ENCODE measurements at places on chromosomes 1 and 21.

DNA sequence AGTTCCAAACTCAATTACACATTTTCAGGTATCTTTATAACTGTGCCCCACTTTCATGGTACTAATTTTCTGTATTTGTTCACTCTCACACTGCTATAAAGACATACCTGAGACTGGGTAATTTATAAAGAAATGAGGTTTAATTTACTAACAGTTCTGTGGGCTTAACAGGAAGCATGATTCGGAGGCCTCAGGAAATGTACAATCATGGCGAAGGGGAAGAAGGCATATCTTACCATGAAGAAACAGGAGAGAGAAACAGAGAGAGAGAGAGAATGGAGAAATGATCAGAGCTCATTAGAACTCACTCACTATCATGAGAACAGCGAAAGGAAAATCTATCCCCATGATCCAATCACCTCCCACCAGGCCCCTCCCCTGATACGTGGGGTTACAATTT lies 874.1 kb upstream of the B3GALT2 start:
- no peak for DNase-seq

GRCh38 chr1:32865639-32866405 lies 4.9 kb downstream of the FNDC5 start:
- DNase-seq: no peak

GRCh38 chr1:240008298-240008697 lies 83.4 kb upstream of the FMN2 start:
- DNase-seq: no peak

- DNase-seq: no peak
These were observed 29.1 kb upstream of the JUN start for GRCh38 chr1:58812926-58813325.

- DNase-seq: no peak
These were observed 36.5 kb upstream of the KCNJ15 start for GRCh38 chr21:38220270-38220737.

GRCh38 chr1:102219463-102219862 lies 222.7 kb upstream of the OLFM3 start:
- DNase-seq: no peak

- no peak for DNase-seq
These were observed 1.2 kb downstream of the MFN2 start for GRCh38 chr1:11981378-11982009.

DNA sequence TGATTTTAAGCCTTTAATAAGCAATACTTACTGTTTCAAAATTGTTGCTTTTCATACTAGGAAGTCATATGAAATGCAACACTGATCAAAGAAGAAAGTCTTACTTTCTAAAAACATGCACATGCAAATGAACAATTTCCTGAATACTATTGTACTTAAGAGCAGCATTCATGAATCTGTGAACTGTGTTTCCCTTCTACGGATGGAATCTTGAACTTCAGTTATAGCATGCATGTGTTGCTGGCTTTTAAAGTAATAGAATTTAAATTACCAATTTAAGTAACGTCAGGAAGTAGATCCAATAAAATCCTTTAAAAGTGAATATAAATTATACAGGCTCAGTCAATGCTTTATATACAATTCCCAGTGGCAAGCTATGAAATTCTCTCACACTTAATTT lies 348.9 kb downstream of the KCNT2 start:
- no peak for DNase-seq

DNA sequence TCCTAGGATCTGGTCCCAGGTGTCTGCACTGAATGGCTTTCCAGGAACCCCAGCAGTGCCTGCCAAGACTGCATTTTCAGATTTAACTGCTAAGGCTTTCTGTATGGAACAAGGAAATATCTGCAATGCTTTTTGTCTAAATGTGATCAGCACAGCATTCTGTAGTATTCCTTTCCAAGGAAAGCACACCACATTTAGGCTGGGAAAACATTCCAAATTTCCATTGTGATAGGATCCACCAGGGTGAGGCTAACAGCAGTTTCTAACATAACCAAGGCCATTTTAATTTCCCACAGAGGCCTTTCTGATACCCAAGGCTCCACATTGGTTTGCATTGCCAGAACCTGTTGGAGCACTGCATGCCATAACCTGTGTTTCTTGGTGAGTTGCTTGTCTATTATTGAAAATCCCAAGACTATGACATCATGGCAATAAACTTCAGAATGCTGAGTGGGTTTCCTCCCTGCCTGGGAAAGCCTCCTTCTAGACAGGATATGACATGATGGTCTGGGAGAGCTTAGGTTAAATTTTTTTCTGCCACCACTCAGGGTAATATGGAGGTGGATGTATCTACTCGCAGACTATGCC lies 23.3 kb upstream of the PTGFRN start:
- no peak for DNase-seq

GRCh38 chr1:152741656-152742055 lies 16.2 kb upstream of the KPRP start:
- DNase-seq: no peak

DNA sequence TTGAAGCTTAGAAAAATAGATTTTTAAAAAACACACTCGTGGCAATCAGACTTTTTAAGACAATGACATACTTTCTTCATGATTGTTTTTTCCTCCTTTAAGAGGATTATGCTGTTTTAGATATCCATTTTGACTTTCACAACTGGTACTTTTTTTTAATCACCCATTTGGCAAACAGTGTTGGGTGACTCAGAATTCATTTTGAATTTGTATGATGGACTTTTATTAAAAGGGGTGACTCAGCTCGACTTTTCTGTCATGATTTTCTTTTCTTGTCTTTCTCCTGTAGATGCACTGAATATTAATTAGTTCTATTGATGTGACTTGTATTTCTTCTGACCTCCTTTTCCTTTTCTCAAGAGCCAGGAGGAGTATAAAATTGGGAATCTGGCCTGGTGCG lies 44.7 kb downstream of the FMN2 start:
- DNase-seq: no peak

All from NCI-H187 (cell line).